ENCODE measurements at places on chromosomes 4 and X.

- DNase-seq: no peak
These were observed at the start of gene LIMCH1 for GRCh38 chr4:41538017-41538733. TSS of gene LIMCH1 (plus strand) at chr4:41538157. CDS start at chr4:41605996, 67,839 bp downstream.

- no peak for DNase-seq
These were observed 5.2 kb upstream of the BMP15 start for GRCh38 chrX:50905334-50905733.

DNA sequence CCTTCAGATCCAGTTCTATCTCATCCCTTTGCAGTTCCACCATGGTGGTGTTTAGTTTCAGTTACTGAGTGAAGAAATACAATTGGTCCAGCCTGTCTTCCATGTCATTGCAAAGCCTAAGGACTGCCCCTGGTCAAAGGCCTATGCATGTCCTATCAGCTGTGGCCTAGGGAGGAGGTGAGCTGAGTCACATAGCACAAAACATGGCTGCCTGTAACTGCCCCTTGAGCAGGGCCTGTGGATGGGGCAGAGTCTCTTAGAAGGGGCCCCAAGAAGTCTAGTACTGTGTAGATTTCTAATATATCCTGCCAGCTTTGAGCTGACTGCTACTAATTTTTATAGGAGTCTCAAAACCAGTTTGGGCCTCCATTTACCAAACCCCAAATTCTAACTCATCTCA lies 296.7 kb downstream of the FBXW7 start:
- no peak for DNase-seq

- no peak for DNase-seq
These were observed 469.0 kb upstream of the ATOH1 start for GRCh38 chr4:93359586-93359985.

DNA sequence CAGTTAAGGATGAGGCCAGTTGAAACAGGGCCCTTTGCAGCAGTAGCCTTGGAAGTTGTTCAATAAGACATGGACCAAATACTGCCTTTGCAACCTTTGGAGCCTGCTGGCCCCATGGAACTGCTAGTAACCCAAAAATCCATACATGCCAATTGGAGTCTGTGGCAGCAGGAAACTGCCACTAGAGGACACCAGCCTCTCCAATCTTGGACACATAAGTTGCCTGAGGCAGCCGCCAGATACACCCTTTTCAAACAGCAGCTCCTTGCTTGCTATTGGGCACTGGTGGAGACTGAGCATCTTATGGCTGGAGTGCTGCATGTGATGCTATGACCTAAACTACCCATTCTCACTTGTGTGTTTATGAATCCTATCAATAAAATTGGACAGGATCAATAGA lies 14.8 kb upstream of the LAP3 start:
- no peak for DNase-seq

DNA sequence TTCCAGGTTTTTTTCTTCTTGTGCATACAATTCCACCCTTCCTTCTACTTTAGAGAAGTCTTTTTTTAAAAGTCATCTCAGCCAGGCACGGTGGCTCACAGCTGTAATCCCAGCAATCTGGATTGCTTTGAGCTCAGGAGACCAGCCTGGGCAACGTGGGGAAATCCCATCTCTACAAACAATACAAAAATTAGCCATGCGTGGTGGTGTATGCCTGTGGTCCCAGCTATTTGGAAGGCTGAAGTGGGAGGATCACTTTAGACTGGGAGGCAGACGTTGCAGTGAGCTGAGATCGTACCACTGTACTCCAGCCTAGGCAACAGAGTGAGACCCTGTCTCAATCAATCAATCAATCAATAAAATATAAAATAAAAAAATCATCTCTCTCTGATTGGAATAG lies 14.8 kb downstream of the ELOVL6 start:
- DNase-seq: no peak

- DNase-seq: no peak
These were observed 450.1 kb upstream of the FTHL17 start for GRCh38 chrX:31521941-31522340.

DNA sequence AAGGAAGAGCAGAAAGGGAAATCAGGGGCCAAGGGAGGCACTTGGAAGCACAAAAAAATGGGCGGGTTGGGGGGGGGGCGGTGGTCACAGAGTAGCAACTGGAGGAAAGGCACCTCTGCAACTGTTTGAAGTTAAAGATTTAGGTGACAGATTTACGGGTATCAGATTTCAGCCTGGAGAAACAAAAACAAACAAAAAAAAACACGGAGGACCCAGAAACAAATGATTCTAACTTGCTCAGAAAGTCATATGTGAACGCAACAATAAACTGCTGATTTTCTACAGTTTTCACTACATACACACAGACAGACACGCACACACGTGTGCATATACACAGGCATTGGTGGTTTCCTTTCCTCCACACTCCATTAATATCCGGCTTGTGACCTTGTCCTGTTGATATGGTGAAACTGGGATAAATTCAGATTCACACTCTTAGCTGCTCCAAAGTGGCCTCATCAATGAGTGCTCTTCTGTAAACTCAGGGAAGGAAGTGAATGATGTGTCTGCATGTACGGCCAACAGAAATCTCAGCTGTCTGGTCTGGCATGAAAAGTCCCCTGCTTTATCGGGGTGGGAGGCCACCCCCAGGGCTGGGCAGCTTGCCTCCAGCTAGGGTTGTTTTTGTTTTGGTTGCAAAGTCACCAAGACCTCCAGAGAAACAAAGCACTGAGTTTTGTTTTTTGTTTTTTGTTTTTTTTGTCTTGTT lies 54.3 kb downstream of the CHST7 start:
- no peak for DNase-seq

- DNase-seq: no peak
These were observed 1656.6 kb upstream of the IGFBP7 start for GRCh38 chr4:58766763-58767162.

GRCh38 chrX:39602195-39602594 lies 495.6 kb downstream of the BCOR start:
- no peak for DNase-seq

GRCh38 chr4:80016506-80016905 lies 56.5 kb downstream of the ANTXR2 start:
- DNase-seq: no peak

DNA sequence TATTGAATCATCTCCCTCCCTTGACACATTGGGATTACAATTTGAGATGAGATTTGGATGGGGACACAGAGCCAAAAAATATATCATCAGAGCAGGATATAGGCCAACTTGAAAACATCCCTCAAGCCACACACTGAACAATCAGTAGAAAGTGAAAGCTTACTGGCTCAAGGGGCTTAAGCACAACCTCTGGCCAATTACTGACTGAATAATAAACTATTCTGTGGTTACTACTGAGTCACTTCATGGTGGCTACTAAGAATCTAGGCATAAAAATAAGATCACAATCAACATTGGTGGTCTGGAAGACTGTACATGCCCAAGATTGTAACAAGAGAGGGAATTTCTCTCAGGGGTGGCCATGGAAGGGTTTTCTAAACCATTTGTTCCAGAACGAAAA lies 27.4 kb upstream of the GPR174 start:
- DNase-seq: no peak

GRCh38 chr4:99859618-99860017 lies 34.6 kb downstream of the LAMTOR3 start:
- DNase-seq: no peak

Measured in activated T-helper 1 cell treated with Interleukin-2 at 50 U/mL for 16 hours (primary cell).